ENCODE measurements at places on chromosomes 16 and 17. TPM values are rescaled to one million over a fixed set of nuclear protein-coding genes. Genes with fewer than 3 reads are reported as not detected.

The VWA3A gene
- total RNA-seq, result not detected

DNA sequence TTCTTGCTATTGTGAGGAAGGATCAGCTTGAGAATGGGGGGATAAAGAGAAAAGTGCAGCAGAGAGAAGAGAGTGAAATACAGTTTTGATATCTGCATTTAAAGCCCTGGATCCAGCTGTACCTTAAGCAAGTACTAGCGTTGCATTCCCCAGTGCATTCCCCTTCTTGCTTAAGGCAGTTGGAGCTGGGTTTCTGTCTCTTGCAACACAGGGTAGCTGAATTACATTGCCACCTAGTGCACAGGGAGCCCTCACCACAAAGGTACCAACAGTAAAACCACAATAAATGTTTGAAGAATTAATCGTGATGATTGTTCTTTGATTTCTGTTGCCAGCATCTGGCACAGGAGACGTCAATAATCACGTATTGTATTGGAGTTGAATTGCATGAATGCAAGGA lies 588.7 kb downstream of the RBFOX1 start:
- DNase-seq, result no peak

DNA sequence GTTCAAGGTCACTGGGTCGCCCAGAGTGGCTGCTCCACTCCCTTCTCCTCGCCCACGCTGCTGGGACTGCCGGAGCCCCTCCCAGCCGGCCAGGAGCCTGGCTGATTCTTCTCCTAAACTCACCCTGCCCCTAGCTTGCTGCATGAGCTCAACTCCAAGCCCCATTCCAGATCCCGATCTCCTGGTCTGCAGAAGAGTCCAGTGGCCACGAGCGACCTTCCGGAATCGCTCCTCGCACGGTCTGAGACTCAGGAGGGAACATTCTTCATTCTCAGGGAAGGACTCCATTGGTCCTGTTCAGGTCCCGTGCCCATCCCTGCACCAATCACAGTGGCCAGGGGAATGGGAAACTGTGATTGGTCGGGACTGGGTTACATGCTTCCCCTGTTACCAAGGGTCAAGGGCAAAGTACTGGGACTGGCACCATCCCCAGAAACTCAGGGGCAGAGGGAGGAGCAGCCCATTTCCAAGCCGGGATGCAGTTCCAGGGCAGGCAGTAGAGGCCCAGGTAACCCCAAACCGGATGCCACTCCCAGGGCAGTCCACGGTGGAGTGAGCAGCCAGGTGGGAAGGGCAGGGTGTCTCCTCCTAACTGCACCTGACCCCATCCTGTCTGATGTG lies 24.5 kb upstream of the CIBAR2 start:
- DNase-seq, result peak; percentile 68

GRCh38 chr16:14358697-14359305 lies 271.3 kb downstream of the PARN start:
- no peak for DNase-seq

DNA sequence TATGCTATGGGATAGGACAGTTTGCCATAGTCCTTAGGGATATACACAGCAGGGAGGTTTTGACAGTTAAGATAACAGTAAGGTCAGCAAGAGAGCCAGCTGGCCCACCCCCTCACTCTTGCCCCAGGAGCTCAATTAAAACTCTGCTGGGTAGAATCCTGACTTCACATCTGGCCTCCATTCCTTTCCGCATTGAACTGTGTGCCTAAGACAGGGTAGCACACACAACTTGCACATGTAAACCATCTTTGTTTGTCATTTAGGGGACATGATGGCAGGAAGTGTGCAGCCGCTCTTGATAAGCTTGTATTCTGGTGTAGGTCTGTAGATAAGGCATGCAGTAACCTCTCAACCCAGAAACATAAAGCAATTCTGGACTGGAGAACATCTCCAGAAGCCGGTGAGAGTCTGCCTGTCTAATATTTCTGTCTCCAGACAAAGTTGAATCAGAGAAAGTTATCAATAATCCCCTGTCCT lies 5.2 kb downstream of the MINK1 start:
- no peak for DNase-seq

DNA sequence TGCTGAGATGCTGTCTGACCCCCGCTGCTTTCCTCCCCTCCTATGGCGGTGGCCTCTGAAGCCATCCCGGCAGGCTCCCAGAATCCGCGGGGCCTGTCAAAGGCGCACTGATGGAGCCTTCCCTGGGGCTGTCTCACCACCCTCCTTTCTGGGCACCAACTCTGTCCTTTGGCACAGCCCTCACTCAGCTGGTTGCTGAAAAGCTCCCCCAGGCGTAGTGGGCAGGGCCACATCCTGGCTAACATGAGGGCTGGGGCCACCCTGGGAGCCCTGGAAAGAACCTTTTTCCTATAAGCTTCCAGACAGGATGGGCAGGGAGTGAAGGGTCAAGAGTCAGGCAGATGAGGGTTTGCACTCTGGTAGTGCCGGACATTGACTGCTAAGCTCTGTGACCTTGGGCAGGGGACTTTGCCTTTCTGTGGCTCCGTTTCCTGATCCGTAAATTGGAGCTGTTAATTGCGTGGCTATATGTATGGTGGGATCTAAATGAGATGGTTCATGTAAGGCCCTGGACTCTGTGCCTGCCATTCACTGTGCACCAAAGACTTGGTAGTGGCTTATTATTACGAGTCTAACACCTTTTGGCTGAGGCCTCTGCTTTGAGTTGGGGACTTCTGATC lies 27.6 kb upstream of the LASP1NB start:
- DNase-seq, result no peak

DNA sequence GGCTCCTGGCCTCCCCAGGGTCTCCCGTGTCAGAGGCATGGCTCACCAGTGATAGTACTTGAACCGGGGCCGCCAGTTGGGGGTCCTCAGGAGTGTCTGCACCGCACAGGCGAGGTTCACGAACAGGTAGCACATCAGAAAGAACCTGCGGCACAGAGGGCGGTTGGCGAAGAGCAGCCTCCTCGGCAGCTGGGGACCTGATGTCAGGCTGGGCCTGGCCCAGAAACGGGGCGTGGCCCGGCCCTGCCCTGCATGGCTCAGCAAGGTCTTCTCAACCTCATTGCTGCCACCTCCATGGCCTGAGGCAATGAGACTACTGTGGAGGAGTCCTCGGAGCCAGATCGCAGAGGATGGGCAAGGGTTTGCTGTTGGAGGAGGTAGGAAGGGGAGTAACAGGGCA lies 4.1 kb upstream of the LCAT start:
- no peak for DNase-seq

DNA sequence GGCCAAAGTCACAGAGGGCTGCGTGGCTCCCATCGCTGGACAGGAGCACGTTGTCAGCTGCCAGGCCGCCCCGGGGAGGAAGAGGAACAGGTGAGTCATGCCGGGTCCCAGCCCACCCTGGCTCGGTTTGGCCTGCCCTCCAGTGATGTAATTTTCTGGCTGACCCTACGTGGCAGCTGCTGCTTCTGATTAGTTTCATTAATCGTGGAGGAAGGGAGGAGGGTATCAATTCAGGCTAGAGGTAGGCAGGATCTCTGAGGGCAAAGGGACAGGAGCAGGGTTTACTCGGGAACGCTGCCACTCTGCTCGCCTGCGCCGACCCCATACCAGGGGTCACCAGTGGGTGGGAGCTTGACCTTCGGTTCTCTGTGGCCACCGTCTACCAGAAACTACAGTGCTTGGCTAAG lies 11.7 kb upstream of the SPATA32 start:
- peak; percentile 45 for DNase-seq

DNA sequence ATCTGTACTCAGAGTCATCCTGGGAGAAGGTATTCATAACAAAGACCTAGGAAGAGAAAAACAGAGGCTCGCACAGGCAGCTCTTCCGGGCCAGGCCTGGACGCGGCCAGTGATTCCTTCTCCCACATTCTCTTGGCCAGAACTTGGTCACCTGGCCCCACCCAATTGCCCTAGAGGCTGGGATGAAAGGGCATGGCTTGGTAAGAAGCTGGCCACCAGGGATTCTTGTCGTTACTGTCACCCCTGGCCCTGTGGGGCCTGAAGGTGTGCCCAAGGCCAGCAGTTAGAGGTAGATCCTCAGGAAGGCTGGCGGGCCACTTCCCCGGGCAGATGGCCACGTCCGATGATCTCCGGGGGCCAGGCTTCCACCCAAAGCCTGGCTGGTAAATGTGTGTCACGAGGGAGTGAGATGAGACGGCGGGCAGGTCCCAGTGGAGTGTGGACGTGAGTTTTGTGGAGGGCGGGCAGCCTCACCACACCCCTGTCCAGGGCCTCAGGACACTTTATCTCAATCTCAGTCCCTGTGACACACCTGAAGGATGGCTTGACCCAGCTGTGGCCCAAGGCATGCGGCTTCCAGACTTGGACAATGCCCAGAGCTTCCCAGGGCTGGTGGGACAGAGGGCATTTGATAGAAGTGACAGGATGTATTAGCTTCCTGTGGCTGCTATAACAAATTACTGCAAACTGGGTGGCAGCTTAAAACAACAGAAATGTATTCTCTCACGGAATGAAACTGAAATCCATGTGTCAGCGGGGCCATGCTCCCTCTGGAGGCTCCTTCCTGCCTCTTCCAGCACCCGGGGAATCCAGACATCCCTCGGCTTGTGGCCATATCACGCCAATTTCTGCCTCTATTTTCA lies 66.3 kb upstream of the GSE1 start:
- no peak for DNase-seq

GRCh38 chr17:43875476-43876147 lies 28.6 kb downstream of the CD300LG start:
- no peak for DNase-seq

DNA sequence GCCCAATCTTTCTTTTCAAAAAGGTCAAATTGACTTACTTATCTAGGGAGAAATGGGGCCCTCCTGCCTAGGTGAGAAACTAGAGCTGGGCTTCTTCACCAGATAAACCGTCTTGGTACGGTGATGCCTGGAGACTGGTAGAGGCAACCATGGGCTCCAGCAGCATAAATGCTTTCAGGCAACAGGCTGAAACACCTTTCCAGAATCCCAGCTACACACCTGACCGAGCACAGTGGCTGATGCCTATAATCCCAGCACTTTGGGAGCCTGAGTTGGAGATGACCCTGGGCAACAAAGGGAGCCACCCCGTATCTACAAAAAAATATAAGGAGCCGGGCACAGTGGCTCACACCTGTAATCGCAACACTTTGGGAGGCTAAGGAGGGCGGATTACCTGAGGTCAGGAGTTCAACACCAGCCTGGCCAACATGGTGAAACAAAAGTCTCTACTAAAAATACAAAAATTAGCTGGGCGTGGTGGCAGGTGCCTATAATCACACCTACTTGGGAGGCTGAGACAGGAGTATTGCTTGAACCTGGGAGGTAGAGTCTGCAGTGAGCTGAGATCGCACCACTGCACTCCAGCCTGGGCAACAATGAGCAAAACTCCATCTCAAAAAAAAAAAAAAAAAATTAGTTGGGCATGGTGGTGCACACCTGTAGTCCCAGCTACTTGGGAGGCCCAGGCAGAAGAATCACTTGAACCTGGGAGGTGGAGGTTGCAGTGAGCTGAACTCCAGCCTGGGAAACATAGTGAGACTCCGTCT lies 8.0 kb downstream of the TRAF4 start:
- no peak for DNase-seq

DNA sequence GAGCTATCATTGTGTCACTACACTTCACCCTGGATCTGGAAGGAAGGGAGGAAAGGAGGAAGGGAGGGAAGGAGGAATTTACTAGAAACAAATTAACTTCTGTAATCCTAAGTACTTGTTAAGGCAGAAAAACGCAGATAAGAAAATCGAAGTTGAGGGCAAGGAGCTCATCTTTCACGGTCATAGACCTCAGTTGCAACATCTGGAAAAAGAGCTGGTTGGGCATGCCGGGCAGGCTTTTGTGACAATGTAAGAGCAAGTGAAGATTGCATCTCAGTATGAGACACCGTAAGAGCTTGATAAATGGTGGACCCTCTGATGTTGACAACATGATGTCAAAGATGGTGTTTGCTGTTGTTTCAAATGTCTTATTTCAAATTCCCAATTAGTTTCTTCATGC lies 721.5 kb downstream of the MAF start:
- no peak for DNase-seq

The CCT6B gene
- total RNA-seq, result 2.0 TPM

GRCh38 chr17:50863931-50864330 lies 2.2 kb downstream of the TOB1 start:
- DNase-seq, result no peak

- no peak for DNase-seq
These were observed 26.2 kb downstream of the MPP2 start for GRCh38 chr17:43881181-43881580.

DNA sequence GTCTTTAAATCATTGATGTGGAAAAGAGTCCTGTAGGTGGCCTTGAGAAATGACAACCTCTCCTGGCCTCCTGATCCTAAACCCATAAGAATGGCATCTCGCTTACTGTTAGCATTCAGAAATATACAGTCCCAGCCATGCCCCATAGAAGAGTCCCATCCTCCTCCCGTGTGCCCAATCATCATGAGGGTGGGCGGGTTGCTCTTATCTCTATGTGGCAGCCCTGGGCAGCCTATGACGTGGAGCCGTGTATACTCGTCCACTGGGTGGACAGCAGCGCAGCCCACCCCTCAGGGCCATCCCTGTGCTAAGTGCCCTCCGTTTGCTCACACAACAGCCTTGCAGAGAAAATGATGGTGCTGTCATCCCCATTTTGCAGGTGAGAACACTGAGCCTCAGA lies 105.3 kb downstream of the AMFR start:
- DNase-seq, result no peak

GRCh38 chr16:58464047-58464915 lies 35.7 kb upstream of the NDRG4 start:
- DNase-seq, result no peak

DNA sequence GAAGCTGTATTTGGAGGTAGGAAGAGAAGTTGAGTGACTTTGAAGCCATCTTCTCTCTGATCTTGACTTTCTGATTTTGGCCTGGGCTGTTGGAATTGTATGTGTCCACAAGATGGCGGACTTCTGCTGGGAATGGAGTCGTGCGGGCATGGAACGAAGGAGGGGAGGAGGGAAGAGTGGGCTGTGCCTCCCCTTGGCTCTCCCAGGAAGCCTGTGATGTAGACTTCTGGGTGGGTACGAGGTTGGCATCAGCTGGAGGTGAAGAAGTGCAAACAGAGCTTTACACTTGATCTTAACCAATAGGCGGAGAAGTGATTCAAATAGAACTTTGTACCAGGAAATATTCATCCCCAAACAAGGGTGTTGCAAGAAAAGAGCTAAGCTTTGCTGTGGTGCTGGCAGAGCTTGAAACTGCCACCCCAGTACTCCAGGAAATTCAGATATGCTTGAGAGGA lies 7.4 kb upstream of the TMEM220 start:
- DNase-seq, result peak; percentile 54

The TP53TG3C gene
- not detected for total RNA-seq

- no peak for DNase-seq
These were observed 13.4 kb upstream of the CD300A start for GRCh38 chr17:74452841-74453661.

The RAB26 gene
- total RNA-seq, result 1.6 TPM

DNA sequence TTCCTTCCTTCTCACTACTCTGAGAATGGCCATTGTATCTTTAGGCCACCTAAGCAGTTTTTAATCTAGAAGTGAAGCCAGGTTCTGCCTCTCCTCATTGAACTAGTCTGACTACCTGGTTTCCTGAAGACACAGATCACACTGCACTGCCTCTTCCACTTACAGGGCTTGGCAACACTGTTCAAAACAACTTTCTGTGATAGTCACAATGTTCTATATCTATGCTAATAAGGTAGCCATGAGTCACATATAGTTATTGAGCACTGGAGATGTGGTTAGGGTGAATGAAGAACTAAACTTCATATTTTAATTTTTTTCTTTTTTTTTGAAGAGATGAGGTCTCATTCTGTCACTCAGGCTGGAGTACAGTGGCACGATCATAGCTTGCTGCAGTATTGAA lies 26.9 kb downstream of the RND2 start:
- no peak for DNase-seq

The CHD9NB gene
- total RNA-seq, result 1.8 TPM

The NPIPB6 gene
- total RNA-seq, result not detected

GRCh38 chr17:78322858-78323455 lies 36.9 kb downstream of the SOCS3 start:
- no peak for DNase-seq
